ENCODE measurements at places on chromosomes 16 and 17.

DNA sequence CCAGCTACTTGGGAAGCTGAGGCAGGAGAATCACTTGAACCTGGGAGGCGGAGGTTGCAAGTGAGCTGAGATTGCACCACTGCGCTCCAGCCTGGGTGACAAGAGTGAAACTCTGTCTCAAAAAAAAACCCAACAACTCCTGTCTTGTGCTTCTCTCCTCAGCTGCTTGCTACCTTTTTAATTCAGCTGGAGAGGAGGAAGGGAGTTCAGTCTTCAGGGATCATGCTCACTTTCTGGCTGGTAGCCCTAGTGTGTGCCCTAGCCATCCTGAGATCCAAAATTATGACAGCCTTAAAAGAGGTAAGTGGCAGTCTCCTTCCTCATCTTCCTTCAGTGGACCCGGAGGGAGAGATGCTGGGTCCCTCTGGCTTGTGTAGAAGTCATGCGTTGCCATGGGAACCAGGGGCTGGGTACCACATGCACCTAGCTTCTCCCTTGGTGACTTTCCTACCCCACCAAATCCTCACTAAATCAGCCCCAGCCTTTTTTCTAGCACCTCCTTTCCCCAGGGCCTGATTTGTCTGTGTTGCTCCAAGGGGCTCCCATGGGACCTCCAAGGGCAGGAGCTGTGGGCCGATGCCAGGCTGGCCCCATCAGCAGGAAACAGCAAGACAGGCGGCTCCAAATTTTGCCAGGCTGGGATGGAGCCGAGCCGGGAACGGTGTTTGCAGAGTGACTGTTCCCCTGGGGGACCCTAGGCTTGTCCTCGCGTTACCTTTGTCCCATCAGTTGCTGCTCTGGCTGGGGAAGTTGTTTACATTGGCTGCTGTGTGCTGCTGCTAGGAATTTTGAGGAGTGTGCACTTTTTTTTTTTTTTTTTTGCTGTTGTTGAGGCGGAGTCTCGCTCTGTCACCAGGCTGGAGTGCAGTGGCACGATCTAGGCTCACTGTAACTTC lies 65.2 kb downstream of the ABCC1 start:
- DNase-seq = no peak

DNA sequence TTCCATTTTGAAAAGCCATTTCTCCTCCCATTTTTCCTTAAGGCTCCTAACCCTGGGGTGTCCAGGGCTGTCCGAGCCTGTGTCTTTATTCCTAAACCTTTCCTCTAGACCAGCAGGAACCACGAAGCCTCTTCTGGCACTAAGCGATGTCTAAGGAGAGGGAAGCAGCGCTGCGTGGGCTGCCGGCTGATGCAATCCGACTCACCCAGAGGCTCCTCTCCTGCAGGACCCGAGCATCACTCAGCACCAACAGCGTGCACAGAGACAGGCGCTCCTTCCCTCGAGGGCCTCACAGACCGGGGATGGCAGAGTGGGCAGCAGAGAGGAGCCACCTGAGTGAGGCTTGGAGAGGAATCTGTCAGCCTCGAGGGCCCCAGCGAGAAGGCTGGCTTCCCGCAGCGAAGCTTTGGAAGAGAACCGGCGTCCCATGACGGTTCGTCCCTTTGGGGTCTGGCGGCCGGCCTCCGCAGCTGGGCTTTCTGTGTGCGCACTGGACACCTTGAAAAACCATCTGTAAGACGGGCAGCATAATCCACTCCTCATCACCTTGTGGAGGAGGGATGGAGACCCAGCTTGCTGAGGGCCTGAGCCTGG lies 174.3 kb downstream of the FOXL1 start:
- DNase-seq = no peak

DNA sequence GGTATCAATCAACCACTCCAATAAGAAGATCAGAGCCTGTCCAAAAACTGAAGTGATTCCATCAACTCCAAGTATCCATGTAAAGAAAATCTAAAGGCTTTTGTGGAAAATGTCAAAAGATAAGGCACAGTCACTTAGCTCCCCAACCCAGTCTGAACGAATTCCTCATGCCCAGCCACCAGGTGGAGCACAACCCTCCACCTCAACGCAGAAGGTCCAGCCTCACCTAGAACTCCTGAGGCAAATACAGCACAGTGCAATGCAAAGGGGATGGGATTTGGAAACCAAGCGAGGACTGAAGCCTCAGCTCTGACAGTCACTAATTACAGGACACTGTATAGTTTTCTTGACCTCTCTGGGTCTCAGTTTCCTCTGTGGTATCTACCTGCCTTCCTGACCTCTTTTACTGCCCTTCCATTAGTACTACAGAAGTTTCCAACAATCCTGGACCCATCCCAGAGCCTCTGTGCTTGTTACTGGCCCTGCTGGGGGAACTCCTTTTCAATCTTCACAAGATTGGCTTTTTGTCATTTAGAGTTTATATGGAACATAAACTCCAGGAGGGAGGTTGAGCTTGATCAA lies 2.0 kb downstream of the NCBP3 start:
- no peak for DNase-seq

DNA sequence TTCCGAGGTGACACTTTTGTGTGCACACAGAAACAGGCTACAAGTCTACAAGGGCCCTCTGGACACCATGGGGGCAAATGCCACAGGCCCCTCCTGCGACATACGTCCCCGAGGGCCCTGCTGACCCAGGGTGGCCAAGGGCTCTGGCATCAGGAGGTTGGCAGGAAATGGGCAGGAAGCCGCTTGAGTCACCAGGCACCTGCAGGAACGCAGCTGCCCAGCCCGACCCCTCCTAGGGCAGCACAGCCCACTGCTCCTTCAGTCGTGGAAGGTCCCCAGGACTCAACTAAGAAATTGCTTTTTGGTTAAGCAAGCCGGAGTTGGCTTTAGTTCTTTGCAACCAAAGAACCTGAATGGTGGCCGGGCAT lies 8.1 kb downstream of the CORO7 start:
- DNase-seq = no peak

DNA sequence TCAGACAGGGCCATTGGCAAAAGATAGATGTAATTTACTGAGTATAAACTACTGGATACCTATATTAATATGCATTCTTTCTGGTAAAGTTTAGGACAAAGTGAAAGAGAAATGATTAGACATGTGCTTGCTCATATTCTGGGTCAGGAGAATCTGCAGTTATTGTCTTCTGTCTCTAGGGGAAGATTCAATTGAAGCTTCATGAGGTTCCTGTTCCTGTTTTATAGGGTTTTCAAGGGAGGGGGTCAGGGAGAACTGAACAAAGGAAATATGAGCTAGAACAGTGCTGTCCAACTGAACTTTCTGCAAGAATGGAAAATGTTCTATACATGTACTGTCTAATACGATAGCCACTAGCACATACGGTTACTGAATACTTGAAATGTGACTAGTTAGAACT lies 59.3 kb upstream of the CORO6 start:
- peak; percentile 18 for DNase-seq

GRCh38 chr16:19215705-19216104 lies 47.7 kb downstream of the SYT17 start:
- DNase-seq = no peak

All from foreskin melanocyte (primary cell).